ENCODE measurements at places on chromosomes 5 and 9.
A peak's percentile ranks its signal among the peaks of the same experiment; 100 is the strongest.

- no peak for DNase-seq
These were observed 45.7 kb upstream of the SLC27A6 start for GRCh38 chr5:128919542-128919941.

DNA sequence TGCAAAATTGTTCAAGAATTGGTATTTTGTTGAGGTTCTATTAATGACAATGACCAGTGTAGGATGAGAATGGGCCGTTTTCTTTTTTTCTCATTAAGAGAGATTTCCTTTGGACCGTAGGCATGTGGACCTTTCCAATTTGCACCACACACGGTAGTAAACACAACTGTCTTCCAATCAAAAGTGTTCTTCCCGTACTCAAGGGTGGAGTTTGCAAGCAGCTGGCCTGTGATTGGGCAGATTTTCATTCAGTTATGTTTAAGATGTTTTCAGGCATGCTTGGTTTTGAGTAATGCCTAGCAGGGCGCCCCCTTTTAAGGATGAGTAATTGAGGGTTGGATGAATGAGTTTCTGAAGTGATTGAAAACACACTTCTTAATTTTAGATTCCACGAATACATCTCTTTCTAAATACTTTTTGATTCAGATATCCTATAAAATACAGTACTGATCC, 2.5 kb downstream of the KDM3B start:
- no peak for DNase-seq

DNA sequence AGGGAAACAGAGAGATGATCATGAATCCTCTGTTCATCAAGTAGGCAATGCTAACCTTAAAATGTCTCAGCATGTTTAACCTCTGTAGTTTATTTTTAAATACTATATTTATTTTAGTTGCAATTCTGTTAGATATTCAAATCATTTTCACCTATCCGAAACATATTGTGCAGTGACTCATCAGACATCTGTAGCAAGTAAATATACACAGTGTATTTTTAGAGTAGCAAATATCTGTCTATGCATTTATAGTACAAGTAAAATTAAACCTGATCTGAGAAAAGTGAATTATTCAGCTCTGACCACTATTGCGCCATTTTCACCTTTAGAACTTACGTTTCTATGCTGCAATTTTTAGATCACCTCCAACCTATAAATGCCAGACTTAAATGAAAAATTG, 24.3 kb upstream of the TUSC1 start:
- DNase-seq, result no peak

GRCh38 chr5:5828619-5829018, 406.1 kb downstream of the ICE1 start:
- no peak for DNase-seq

GRCh38 chr5:151212406-151212798, 11.5 kb downstream of the CCDC69 start:
- peak; percentile 52 for DNase-seq

GRCh38 chr5:31218978-31219377, 25.5 kb downstream of the CDH6 start:
- no peak for DNase-seq

DNA sequence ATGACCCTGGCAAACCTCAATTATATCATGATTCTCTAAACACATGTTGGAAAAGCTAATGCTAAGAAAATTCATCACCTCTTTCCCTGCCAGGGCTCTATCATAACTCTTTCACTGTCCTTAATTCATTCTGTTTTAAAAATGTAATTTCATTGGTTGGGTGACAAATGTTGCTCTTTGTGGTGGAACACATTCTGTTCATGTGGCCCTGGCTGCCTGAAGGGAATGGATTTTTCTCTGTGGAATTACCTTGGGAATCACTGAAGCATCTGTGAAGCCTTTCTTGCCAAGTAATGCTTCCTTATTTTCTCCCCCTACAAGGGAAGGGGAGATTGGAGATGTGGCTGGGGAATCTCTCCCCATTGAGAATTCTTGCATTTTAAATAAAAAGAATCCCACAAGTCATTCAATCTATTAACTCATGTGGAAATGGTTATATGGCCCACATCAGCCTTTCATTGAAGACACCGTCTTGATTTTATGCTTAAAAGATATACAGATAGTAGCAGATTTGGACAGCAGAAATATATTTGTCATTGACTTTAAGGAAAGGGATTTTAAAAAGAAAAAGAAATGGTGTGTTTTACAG, 201.8 kb upstream of the NMUR2 start:
- DNase-seq, result no peak

GRCh38 chr9:91488341-91488740, 64.7 kb upstream of the NFIL3 start:
- no peak for DNase-seq

- DNase-seq, result no peak
These were observed 79.2 kb downstream of the OTULIN start for GRCh38 chr5:14743601-14744295.

DNA sequence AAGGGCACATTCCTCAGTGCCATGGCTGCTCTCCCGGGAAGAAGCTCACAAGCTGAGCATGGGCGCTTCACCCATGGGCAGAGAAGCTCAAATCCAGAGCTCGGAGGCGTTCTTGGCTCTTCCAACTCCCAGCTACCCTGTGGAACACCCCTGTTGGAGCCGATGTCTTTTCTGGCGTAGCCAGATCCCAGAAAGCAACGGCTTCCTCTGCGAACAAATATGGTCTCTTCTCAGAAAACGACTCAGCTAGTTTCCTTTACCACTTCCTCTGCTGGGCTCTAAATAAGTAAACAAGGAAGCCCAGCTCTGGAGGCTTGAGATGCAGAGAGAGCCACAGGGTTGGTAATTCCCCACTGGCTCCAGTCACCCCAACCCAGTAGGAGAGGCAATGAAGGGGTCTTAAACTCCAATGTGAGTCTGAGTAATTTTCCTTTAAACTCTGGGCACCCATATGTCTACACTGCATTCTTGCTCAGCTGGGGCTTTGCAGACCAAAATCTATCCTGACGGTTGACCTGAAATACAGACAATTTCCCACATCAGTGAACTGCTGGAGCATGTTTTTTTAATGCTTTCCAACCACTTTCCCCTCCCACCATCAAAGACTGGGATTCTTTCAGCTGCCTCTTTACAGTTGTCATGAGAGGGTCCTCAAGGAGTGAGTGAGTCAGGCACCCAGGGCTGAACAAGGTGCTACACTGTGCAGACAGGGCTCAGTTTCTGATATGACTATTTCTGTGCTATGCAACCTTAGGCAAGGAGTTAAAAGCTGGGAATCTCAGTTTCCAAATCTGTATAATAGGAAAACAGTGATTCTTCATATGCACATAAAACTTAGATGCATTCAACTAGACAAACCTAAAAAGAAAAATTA, at the start of gene LCP2:
TSS of gene LCP2 (minus strand) at position 189 of the 874 bp plus-strand sequence. CDS start at position 23, 166 bp downstream.
- DNase-seq, result peak; percentile 19

- DNase-seq, result no peak
These were observed 27.0 kb downstream of the TLE4 start for GRCh38 chr9:79598562-79599345.

- DNase-seq, result no peak
These were observed 5.6 kb upstream of the C5 start for GRCh38 chr9:121055642-121056143.

DNA sequence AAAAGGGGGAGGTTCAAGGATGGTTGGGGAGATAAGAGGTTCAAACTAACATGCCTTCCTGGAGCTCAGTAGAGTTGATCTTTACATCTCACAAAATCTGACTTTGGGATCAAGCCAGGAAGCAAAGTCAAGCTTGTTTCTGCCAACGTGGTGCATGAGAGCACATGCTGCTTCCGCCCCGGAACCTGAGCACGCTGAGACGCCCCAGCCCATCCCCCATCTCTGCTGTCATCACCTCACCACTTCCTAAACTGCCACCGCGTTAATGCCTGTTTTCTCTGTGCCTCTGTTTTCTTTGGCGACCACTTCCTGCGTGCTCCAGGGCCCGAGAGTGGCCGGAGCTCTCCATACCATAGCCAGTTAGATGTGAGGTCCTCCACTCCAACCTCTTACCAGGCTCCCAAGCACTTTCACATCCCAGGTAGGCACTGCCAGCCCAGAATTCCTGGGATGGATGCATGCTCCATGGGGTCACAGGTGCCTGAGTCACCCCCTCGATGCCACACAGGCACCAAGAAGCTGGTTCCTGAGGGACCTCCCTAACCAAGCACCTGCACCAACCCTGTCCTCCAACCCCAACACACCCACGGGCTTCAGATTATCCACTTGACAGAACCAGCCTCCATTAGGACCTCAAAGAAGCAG, 31.2 kb upstream of the AFAP1L1 start:
- DNase-seq, result peak; percentile 97

DNA sequence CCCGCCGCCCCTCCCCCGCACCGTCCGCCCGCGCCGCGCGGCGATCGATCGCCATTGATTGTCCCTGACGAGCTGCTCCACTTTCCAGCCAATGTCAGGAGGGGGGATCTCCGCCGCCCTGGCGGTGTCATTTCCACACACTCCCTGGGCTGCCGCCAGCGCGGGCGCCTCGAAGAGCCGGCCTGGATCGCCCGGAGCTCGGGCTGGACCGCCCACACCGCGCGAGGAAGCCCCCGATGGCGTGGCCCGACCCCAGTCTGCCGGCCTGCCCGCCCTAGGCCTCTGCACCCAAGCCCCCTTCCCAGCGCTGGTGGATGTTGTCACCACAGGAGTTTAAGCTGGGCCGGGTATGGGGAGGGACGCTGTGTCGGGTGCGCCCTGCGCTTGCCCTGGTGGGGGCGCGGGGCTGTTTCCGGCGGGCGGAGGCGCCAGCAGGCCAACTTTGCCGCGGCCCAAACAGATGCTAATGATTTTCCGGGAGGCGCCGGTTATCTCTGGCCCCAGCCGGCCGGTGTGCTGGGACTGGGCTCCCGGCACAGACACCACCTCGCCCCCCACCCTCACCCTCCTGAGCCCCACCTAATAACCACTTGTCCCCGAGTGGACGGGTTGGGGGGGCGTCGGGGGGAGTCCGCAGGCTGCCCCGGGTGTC, 10.6 kb upstream of the CXXC5 start:
- no peak for DNase-seq

- no peak for DNase-seq
These were observed 114.1 kb upstream of the ELL2 start for GRCh38 chr5:96075579-96076289.

- no peak for DNase-seq
These were observed 339.2 kb downstream of the PIK3R1 start for GRCh38 chr5:68554571-68555279.

- DNase-seq, result no peak
These were observed 1.5 kb downstream of the GPR21 start for GRCh38 chr9:123034881-123035510.

- no peak for DNase-seq
These were observed 126.9 kb upstream of the ANKH start for GRCh38 chr5:14998491-14998890.

DNA sequence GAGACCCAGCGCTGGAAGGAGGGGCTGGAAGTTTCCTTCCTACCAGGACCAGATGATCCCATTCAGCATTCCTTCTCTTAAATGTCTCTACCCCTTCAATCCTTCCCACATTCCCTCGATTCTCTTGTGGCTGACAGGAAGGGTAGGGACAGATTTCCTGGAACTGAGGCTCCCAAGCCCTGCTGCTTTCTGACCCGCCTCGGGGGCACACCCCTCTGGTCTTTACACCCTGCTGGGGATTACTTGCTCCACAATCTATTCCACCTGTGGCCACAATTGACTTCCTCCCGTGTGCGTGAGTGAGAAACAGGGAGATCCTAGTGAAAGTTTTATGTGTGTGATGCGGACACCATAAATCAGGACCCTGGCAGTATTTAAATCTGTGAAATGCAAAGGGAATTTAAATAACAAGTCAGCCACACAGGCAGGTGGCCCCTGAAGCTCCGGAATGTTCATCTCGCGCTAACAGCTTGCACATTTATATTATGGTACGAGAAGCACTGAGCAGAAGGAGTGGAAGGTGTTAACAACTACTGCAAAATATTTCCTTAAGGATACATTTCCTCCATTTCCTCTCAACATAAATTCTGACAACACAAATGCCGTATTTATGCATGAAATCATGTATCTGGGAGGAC, 237.5 kb downstream of the SLIT3 start:
- no peak for DNase-seq

- DNase-seq, result no peak
These were observed 191.7 kb downstream of the MAPKAP1 start for GRCh38 chr9:125515281-125515680.

DNA sequence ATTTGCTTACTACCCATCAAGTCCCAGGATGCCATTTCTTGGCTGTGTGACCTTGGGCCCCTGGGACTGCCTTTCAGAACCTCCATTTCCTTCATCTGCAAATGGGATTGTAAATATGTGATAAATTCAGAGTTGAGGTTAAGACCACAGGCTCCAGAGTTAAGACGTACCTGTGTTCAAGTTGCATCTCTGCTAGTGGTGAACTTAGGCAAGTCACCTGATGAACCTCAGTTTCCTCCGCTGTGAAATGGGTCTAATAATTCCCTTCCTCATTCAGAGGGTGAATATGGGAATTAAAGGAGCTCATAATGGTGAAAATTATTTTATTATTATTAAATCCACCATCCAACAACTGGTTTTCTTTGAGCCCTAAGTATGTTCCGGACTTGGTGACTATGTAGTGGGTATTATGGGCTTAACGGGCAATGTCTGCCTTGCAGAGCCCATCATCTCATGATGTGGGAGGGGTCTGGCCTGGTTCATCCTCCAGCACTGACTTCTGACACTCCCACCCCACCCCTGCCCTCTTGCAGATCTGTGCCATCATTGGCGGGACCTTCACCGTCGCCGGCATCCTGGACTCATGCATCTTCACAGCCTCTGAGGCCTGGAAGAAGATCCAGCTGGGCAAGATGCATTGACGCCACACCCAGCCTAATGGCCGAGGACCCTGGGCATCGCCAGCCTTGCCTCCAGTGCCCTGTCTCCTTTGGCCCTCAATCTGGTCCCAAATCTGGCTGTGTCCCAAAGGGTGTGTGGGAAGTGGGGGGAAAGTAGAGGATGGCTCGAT, 8.9 kb upstream of the RPL26L1 start:
- DNase-seq, result no peak

- DNase-seq, result no peak
These were observed 153.8 kb downstream of the C9orf50 start for GRCh38 chr9:129467004-129467588.

DNA sequence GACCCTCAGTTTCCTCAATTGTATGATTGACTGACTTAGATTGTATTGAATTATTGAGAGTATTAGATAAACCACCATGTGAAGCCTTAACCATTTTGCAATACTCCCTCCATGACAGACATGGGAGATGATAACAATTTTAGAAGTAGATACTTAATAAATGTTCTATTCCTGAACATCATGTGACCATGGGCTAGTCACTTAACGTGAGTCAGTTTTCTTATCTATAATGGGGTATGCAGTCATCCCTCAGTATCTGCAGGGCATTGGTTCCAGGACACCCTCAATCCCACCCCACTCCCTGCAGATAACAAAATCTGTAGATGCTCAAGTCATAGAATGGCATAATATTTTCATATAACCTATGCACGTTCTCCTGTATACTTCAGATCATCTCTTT, 31.0 kb downstream of the SNX18 start:
- DNase-seq, result no peak

DNA sequence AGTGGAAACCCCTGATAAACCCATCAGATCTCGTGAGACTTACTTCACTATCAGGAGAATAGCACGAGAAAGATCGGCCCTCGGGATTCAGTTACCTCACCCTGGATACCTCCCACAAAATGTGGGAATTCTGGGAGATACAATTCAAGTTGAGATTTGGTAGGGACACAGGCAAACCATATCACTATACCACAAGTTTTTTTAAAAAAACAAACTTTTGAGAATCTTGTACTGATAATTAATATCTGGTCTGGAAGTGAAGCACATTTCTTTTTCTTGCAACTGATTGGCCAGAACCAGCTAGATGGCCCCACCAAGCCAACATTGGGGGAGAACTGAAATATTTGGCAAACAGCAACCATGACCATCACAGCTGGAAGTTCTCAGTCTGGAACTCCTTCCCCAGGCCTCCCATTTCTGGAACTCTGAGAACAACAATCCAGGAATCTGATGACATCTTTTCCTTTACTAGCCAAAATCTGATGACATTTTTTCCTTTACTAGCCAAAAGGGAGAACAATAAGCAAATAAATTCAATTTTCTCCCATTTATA, 51.8 kb upstream of the CDKN2B start:
- no peak for DNase-seq

All from T-helper 2 cell (primary cell).